Right cardiac atrium (tissue), 5 donors: ENCODE measurements at places on chromosomes 6 and 20. TPM values are rescaled to one million over a fixed set of nuclear protein-coding genes. Genes with fewer than 3 reads are reported as not detected.

- DNase-seq: no peak
These were observed 45.0 kb downstream of the ELMO2 start for GRCh38 chr20:46361381-46361780.

- DNase-seq: no peak
These were observed 64.9 kb downstream of the TNFAIP3 start for GRCh38 chr6:137931849-137932465.

DNA sequence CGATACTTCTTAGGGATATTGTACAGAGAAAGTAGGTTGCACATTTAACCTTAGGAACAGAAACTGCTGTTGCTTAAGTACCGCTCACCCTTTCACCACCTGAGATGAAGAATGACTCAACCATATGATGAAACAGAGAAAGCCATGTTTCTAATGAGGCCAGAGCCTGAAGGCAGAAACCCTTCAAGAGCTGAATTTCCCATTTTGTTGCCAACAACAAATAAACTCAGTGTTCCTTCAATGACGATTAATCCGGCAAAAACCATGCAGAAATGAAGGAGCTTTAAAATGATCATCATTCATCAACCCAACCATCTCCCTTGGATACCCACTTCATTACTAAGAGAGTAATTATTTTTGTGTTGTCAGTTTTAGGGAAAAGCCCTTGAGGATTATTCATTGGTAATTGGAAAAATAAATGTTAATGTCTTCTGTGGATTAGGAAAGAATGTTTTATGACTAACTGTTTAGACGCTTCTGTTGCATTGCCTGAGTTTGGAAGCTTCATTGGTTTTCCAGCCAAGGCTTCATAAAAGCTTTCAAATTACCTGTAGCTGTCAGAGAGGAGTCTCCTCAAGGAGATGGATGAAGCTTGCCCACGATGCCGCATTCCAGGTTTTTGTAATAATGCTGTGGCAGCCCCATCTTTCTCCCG is 112.1 kb upstream of the IYD start:
- no peak for DNase-seq

- DNase-seq: peak; percentile 57
These were observed 19.4 kb upstream of the TUBB2A start for GRCh38 chr6:3176562-3177355.

The ADAM33 gene
- 11.8 TPM for total RNA-seq
